Left kidney (tissue), 8 donors: ENCODE measurements at places on chromosomes 7 and 10. TPM values are rescaled to one million over a fixed set of nuclear protein-coding genes. Genes with fewer than 3 reads are reported as not detected.

GRCh38 chr7:30658479-30659074 lies 23.7 kb downstream of the CRHR2 start:
- no peak for DNase-seq

DNA sequence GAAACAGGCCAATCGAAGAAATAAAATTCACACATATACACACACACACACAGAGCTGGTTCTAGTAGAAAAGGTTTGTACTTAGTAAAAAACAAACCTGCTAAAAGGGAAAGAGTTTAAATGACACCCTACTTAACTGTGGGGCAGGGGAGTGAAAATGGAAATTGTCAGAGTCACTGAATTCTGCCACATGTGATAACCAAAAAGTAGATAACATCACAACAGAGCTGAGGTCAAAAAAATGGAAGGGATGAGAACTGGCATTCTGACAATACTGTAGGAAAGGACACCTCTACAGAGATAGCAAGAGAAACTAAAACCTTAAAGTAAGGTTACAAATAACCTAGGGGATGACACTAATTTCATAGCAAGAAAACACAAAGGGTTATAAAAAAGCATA lies 74.6 kb downstream of the CACUL1 start:
- no peak for DNase-seq

GRCh38 chr10:128657548-128657947 lies 531.3 kb upstream of the MKI67 start:
- peak; percentile 31 for DNase-seq

SLC35G1 gene
- 8.8 TPM for polyA plus RNA-seq

DNA sequence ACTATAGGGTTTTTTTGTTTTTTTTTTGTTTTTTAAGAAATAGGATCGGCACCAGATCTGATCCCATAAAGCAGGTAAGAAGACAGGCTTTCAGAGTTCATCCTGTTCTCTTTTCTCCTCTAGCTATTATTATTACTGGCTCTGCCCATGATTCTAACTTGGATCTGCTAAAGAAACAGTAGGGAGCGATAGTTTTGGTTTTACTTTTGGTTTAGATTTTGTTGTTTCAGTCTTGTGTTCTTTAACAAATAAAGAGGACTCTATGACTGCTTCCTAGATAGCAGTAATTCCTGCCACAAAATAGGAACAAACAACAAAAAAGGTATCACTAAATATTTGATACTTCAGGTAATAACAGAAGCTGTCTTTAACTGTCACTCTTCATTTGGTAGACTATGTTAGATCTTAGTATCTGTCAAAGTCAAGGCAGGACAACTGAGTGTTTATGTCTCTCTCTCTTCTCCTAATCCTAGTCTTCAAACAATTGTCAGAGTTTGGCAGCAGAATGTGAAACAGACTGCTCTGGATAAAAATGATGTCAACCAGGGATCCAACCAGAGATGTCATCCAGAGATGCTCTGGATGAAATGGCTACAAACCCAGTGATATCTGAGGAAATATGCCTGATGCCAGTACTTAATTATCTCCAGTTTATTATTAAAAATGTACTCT lies 99.8 kb downstream of the KMT2C start:
- DNase-seq = no peak

TRIM24 gene
- 68.1 TPM for polyA plus RNA-seq

DNA sequence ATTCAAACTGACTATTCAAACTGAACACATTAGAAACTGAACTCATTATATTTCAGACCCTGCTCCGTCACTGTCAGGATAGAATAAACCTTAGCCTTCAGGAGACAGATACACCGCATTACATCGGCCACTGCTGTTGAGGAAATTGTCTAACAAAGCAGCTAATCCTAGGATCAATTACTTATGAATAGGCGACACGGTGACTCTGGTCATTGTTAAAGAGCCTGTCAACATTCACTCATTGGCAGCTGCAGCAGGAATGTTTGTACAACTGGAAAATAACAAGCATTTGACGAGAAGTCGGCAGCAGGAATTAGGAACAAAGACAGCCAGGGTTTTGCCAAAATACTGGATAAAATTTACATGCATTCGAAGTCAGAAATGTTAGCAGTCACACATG lies 112.0 kb upstream of the MKX start:
- no peak for DNase-seq

- DNase-seq = no peak
Measured at GRCh38 chr10:44132361-44133289, 252.3 kb downstream of the CXCL12 start.

DNA sequence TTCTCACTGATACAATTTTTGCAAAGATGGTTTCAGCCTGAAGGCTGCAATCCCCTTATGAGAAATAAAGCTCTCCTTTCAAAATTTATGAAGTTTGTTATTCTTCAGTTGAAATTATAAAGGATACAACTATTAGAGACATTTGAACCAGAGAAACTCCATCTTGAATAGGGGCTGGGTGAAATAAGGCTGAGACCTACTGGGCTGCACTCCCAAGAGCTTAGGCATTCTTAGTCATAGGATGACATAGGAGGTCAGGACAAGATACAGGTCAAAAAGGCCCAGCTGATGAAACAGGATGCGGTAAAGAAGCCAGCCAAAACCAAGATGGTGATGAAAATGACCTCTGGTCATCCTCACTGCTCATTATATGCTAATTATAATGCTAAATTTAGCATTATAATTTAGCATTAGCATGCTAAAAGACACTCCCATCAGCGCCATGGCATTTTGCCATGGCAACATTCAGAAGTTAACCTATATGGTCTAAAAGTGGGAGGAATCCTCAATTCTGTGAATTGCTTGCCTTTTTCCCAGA lies 22.4 kb upstream of the IFIT1B start:
- DNase-seq = no peak

HUS1 gene
- polyA plus RNA-seq = 26.6 TPM

- DNase-seq = no peak
Measured at GRCh38 chr7:74280985-74281384, 8.2 kb upstream of the CLIP2 start.

CPN1 gene
- polyA plus RNA-seq = 3.0 TPM

- no peak for DNase-seq
Measured at GRCh38 chr10:97733256-97733655, 3.7 kb upstream of the ZFYVE27 start.

DNA sequence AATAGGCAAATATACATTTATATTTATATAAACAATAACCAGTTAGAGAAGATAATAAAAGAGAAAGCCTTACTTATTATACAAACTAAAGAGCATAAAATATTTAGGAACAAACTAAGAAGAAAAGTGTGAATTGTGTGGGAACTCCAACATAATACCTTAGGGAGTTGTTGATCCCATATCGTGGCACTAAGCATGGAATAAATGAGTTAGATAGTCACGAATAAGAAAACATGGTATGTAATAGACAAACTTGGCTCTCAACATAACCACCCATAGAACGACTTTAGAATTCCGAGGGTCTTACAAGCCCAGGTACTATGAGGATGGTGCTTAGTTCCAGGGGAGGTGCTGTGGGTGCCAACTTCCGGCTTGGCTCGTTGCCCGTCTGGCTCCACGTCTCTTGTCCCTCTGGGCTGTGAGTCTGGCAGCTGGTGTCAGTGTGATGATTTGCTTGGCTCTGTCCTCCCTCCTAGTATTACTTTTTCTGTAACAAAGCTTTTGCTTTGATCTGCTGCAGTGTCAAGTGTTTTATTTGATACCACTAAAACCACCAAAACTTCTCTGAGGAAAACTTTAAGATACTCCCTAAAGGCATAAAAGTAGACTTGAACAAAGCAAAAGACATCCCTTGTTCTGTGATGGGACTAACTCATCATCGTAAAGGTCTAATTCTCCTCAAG lies 9.5 kb upstream of the RBM20 start:
- peak; percentile 53 for DNase-seq

DNA sequence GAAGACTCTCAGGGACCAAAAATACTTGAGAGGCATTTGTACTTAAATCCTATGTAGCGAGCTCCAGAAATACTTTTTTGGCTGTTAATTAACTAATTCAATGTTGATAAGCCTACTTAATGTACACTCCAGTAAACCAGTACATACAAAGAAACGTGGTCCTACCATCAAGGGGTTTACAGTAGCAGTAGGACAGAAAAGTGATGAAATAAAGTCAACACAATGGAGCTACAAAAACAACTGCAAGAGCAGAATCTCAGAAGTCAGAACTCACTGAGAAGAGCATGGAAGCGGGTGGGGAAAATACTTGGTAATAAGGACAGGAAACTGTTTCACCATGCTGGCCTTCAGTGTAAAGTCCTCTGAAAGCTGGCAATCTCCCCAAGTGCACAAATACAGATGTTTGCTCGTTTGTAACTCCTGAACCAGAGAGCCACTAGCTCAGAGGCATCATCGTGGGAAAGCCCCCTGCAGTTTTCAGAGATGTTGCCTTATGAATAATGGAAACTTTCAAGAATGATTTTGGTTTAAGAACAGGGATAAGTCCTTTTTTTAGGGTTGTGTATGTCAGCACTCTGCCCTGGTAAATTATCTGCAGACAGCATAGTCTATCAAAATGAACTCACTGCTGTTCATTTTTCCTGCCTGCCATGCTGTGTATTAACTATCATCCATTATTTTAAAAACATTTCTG lies 233.2 kb downstream of the SORCS1 start:
- no peak for DNase-seq

EZH2 gene
- polyA plus RNA-seq = 63.9 TPM

- no peak for DNase-seq
Measured at GRCh38 chr7:142792129-142792528, 21.4 kb downstream of the PRSS2 start.

HOXA3 gene
- 47.9 TPM for polyA plus RNA-seq

SVOPL gene
- polyA plus RNA-seq = 2.9 TPM
